ENCODE measurements at places on chromosomes 12 and 14.

- DNase-seq, result no peak
Observed at GRCh38 chr12:22684140-22685118, 59.5 kb downstream of the ETNK1 start.

- DNase-seq, result no peak
Observed at GRCh38 chr12:49502590-49502989, 36.2 kb upstream of the KCNH3 start.

GRCh38 chr12:977156-977555, 13.9 kb upstream of the ERC1 start:
- no peak for DNase-seq

DNA sequence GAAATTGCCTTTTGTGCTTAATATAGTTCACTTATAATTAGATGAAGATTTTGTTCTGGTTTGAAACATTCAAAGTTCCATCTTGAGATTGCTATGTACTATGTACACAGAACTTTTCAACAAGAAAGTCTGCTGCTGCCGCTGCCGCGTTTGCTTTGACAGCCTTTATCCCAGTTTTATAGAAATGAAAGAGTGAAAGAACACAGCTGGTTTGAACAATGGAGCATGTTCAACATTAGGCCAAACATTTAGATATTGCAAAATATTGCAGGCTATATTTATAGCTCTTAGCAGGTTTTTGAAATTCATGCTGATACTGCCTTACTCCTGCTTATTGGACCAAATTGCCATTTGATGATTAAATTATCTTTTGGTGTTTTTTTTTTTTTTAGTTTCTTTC, 299.8 kb upstream of the PRKD1 start:
- no peak for DNase-seq

GRCh38 chr14:102728501-102728900, 48.7 kb upstream of the TRAF3 start:
- no peak for DNase-seq

GRCh38 chr14:56963381-56963780, 153.1 kb upstream of the OTX2 start:
- no peak for DNase-seq
